ENCODE measurements at places on chromosomes 7 and 10. TPM values are rescaled to one million over a fixed set of nuclear protein-coding genes. Genes with fewer than 3 reads are reported as not detected.
A peak's percentile ranks its signal among the peaks of the same experiment; 100 is the strongest.

DNA sequence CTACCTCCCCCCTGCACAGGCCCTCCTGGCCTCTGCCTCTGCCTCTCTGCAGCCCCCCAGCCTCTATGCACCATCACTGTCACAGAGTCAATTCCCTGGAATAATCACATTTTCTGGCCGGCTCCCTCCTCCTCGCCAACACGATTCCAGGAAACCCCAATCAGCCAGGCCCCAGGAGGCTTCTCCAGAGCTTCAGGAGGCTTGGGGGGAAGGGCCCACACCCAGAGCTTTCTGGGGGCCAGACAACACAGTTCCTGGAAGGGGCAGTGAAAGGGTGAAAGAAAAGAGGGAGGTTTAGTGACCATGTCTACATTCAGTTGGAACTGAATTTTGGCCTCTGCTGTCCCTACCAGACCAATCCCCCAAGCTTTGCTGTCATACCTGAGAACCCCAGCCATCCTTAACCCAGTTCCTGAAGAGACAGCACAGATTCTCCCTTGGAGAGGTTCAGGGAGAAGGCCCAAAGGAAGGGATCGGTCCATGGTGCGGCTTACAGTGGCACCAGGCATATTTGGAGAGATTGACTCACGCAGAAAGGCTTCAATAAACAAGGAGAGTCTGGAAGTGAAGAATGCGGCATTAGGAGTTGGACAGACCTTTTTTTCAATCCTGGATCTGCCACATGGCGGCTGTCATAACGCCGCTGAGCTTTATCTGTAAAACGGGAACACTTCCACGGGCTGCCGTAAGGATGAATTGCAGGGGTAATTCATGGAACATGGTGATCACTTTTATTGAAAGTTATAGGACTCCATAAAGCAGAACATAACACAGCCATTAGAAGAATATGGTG, 89.0 kb downstream of the NEURL1 start:
- DNase-seq: no peak
- peaks cover 2% of the 10 kb centered on the region for H3K36me3 ChIP-seq
- peaks cover 3% of the 10 kb centered on the region for H3K4me1 ChIP-seq
- H3K27ac ChIP-seq: no peak overlapping the region

DNA sequence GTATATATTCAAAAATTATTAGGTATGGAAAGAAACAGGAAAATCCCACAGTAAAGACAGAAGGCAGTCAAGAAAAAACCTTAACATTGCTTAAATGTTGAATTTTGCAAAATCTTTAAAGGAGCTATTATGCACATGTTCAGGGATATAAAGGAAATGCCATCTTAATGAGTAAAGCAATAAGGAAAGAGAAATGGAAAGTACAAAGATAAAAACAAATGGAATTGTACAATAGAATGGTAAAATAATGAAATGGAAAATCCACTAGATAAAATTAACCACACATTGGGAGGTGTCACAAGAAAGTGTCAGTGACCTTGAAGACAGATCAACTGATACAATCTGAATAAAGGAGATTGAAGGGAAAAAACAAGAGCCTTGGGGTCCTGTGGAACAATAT, 82.0 kb downstream of the KIF20B start:
- peaks cover 13% of the 10 kb centered on the region for H3K4me1 ChIP-seq
- no peak overlapping the region for H3K27ac ChIP-seq
- peaks cover 1% of the 10 kb centered on the region for H3K27me3 ChIP-seq
- H3K4me3 ChIP-seq: no peak overlapping the region

DNA sequence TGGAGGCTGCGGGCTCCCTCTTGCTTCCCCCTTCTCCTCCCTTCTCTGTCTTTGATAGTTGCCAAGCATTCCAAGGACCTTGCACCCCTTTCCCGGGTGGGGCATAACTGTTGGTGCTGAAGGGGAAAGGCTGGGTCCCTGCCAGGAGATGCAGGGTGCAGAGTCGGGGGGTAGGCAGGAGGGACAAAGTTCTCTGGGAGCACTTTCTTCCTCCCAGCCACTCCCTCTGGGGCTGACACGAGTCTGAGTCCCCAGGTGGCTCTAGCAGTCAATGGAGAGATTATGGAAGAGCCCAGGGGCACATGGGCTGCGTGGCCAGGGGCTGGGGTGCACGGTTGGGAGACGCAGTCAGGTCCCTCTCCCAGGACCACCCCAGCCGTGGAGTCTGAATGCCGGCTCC, 2.1 kb downstream of the CLDN15 start:
- H3K36me3 ChIP-seq: no peaks in the 10 kb centered on the region
- no peak overlapping the region for H3K4me3 ChIP-seq
- H3K27ac ChIP-seq: no peak overlapping the region
- H3K4me1 ChIP-seq: peaks cover 22% of the 10 kb centered on the region
- no peak for DNase-seq

GRCh38 chr10:61663466-61663865, 737 bp downstream of the CABCOCO1 start:
- H3K4me3 ChIP-seq: peak overlapping the region; percentile 86
- H3K36me3 ChIP-seq: no peaks in the 10 kb centered on the region
- peaks cover 9% of the 10 kb centered on the region for H3K4me1 ChIP-seq
- no peaks in the 10 kb centered on the region for H3K27me3 ChIP-seq
- H3K27ac ChIP-seq: no peak overlapping the region

- no peak overlapping the region for H3K4me3 ChIP-seq
- H3K4me1 ChIP-seq: no peaks in the 10 kb centered on the region
Observed at GRCh38 chr10:628386-629045, 61.0 kb downstream of the DIP2C start.

- no peak for DNase-seq
- no peaks in the 10 kb centered on the region for H3K4me1 ChIP-seq
- no peaks in the 10 kb centered on the region for H3K36me3 ChIP-seq
Observed at GRCh38 chr10:10092581-10092980, 925.1 kb upstream of the CELF2 start.

GRCh38 chr7:45917658-45918057, 3.4 kb downstream of the IGFBP3 start:
- H3K4me3 ChIP-seq: no peak overlapping the region
- H3K4me1 ChIP-seq: peaks cover 29% of the 10 kb centered on the region
- H3K36me3 ChIP-seq: peaks cover 24% of the 10 kb centered on the region
- peaks cover 22% of the 10 kb centered on the region for H3K27me3 ChIP-seq

DNA sequence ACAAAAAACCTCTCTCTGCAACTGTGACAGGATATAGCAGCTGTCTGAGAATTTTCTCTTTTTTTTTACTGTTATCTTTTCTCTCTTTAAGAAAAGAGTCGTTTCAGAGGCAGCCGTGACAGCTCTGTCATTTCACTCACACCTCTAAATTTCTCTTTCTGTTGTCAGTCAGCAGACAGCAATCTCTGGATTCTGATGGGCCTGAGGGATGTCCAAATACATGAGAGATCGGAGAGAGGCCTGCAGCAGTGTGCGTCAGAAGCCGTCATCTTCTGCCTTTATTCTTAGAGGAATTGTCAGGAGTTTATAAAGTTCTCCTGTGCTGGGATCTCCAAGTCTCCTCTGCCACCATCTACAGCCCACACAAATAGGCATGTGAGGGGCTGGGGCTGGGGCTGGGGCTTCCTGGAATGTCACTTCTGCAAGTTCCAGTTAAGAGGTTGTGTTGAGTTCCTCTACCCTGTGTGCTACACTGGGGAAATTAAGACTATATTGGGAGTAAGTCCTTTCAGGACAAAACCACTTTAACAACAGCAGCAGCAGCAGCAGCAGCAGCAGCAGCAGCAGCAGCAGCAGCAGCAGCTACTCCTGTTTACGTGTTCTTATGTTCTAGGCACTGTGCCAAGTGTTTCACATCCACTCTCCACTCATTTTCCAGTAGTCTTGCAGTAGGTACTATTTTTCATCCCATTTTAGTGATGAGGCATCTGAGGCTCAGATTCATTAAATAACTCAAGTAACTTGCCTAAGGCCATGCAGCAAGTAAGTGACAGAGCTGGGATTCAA, 541.3 kb downstream of the LRMDA start:
- H3K27me3 ChIP-seq: peaks cover 5% of the 10 kb centered on the region
- peaks cover 4% of the 10 kb centered on the region for H3K36me3 ChIP-seq
- no peak overlapping the region for H3K27ac ChIP-seq
- H3K4me3 ChIP-seq: no peak overlapping the region

TEX47 gene
- total RNA-seq: not detected

MCM10 gene
- total RNA-seq: 7.0 TPM

IL15RA gene
- total RNA-seq: 0.97 TPM

KDM7A gene
- total RNA-seq: 14.8 TPM

ADARB2 gene
- 54.9 TPM for total RNA-seq

OR6V1 gene
- total RNA-seq: not detected

IFIT1B gene
- not detected for total RNA-seq

CADPS2 gene
- total RNA-seq: 27.8 TPM

All from endothelial cell (in vitro differentiated cells).